ENCODE measurements at places on chromosomes 12 and 14. TPM values are rescaled to one million over a fixed set of nuclear protein-coding genes. Genes with fewer than 3 reads are reported as not detected.

Gene DIO2
- total RNA-seq = not detected

Gene ARHGEF40
- 18.5 TPM for total RNA-seq

Gene NKX2-1
- total RNA-seq = not detected

Gene SLC38A4
- 2.8 TPM for total RNA-seq

Gene HELB
- 4.5 TPM for total RNA-seq

Gene GLT8D2
- not detected for total RNA-seq

Gene TAS2R31
- 6.5 TPM for total RNA-seq

Gene SLC25A47
- total RNA-seq = 1.0 TPM

Gene RNFT2
- 7.1 TPM for total RNA-seq

Gene TMEM117
- total RNA-seq = 8.5 TPM

Gene MTHFD1
- 106 TPM for total RNA-seq

Gene GALNT6
- total RNA-seq = 0.87 TPM

Gene CCDC184
- total RNA-seq = not detected

Gene ART4
- 12.0 TPM for total RNA-seq

Gene CD27
- not detected for total RNA-seq

Gene FIGNL2
- 0.76 TPM for total RNA-seq

Gene ABHD4
- total RNA-seq = 22.8 TPM

Gene EPYC
- total RNA-seq = not detected

Gene ZFYVE21
- 34.3 TPM for total RNA-seq

Gene ZNF410
- 44.3 TPM for total RNA-seq

Gene DAO
- total RNA-seq = 1.1 TPM

Gene SCARB1
- 63.4 TPM for total RNA-seq

Gene SMARCD1
- 54.6 TPM for total RNA-seq

All from HepG2 (cell line).